ENCODE measurements at places on chromosomes 1 and 21. TPM values are rescaled to one million over a fixed set of nuclear protein-coding genes. Genes with fewer than 3 reads are reported as not detected.

RTCA gene
- 26.8 TPM for total RNA-seq

PACC1 gene
- 5.5 TPM for total RNA-seq

SOX13 gene
- 10.1 TPM for total RNA-seq

KCND3 gene
- 2.4 TPM for total RNA-seq

F11R gene
- 108 TPM for total RNA-seq

DNA sequence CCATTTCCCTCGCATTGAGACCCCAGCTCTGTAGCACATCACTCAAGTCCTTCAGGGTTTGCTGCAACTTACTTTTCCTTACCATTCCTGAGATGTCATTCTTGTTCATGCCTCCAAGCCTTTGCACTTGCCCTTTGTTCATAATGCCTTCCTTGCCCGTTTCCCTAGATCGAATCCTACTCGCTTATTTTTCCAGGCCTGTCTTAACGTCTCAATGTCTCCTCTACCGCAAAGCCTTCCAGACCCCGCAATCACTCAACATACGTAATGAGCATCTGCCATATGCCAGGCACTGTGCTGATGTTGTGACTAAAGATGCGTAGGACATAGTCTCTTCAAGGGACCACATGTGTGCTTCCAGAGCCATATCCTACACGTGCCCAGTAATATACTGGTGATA, 31.1 kb upstream of the CNIH3 start:
- DNase-seq = no peak

- no peak for DNase-seq
Measured at GRCh38 chr1:41806472-41807155, 112.1 kb downstream of the HIVEP3 start.

DNA sequence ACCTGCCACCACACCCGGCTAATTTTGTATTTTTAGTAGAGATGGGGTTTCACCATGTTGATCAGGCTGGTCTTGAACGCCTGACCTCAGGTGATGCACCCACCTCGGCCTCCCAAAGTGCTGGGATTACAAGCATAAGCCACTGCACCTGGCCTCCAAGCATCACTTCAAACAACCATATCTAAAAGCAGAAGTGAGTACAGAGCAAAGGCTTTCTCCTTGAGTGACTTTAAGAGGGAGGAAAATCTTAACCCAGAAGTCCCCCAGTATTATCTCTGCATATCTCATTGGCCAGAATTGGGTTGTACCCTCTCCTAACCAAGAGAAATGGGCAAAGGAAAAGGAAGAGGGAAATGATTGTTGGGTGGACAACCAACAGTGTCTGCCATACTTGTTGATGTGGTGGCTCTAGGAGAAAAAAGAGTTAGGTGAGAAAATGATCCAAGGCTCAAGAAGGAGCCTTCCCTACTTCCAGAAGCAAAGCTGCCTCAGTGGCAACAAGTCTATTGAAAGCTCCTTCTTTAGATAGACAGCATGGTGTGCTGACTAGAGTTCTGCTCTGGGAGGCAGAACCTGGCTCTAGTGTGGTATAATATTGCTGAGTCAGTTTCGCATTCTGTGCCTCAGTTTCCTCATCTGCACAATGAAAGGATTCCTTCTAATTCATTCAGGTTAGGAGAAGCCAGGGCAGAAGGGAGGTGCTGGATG, 16.8 kb upstream of the FOXE3 start:
- DNase-seq = no peak

DNA sequence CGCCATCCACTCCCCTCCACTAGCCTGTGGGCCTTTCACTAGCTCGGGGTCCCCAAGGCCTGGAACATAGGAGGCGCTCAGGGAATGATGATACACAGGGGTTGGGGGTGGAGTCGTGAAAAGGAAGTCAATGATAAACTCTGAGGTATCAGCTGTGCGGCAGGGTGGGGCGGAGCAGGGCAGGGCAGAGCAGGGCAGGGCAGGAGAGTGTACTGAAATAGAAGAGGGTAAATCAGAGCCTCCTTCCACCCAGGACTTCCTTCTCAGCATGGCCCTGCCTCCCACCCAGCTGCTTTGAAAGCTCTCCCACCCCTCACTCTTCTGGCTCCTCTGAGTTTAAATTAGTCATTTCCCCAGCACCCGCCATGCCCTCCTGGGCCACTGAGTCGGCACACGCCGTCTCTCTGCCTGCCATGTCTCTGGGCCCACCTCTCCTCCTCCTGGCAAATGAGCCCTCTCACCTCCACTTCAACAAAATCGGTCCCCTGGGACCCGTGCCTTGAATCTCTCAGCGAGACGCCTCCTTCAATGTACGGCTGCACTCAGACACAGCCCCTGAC, 16.9 kb downstream of the CAPZB start:
- no peak for DNase-seq

- DNase-seq = no peak
Measured at GRCh38 chr1:212368073-212368484, 46.6 kb downstream of the PACC1 start.

DNA sequence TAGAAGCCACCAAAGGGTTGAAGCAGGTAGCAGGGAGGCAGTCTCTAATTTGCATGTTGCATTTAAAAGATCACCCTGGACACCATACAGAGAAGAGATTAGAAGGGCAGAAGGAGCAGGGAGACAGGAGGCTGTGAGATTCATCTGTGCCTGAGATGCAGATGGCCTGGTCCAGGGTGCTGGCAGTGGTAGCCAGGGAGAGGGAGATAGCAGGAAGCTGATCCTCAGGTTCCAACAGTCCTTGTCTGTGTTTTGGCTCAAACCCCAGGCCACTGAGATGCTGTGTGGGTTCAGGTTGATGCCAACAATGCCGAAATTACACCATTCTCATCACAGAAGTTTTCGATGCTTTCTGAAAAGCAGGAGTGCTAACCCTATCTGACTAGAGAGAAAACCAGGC, 113.7 kb downstream of the KAZN start:
- no peak for DNase-seq

DNA sequence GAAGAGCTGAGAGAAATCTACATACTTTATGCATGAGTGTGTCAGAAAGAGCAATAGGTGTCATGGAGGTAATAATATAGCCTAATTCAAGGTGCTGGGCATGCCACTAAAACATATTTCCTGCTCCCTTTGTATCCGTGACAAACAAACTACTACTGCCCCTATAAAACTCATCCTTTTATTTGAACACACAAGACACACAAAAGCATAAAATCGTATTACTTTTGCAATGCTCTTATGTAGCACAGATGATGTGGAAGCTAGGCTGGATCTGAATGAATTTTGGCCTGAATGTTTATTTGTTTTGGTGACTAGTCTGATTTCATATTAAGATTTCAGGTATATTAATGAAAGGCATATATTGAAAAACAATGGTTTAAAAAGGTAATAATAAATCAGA, 239.3 kb upstream of the NEGR1 start:
- DNase-seq = no peak

DNA sequence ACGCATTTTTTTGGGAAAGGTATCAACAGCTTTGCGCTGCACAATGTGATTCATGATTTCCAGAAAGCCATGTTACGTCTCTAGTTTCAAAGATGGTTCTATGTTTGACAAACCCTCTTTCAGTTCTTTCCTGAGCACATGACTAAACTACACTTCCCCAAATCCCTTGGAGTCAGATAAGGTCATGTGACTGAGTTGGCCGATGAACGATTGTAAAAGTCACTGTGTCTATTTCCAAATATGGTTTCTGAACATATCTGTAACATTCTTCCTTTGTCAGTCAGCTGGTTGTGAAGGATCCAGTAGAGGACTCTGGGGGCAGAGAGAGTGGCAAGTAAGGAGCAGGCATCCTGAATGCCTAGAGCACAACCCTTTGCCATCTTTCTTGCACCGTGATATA, 35.4 kb downstream of the TMPRSS15 start:
- DNase-seq = no peak

GRCh38 chr1:169321539-169321938, 46.1 kb downstream of the NME7 start:
- DNase-seq = no peak
